A673 (cell line): ENCODE measurements at places on chromosomes 6 and 20.
A peak's percentile ranks its signal among the peaks of the same experiment; 100 is the strongest.

DNA sequence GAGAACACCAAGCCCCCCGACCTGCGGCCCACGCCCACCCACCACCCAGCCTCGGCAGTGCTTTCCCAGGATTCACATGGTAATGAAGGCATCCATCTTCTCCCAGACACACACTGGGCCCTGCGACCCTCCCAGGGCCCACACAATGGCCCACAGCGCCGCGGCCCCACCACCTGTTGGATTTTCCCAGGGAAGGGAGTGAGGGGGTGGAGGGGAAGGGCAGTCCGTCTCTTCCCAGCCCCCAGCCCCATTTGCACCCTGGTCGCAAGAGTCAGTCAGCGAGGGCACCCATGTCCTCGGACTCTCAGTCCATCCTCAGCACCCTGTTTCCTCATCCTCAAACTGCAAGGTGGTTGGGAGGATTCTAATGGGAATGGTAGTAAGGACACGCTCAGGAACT, 23.7 kb upstream of the ID1 start:
- H3K27ac ChIP-seq, result no peak overlapping the region
- H3K4me3 ChIP-seq, result no peak overlapping the region
- H3K36me3 ChIP-seq, result no peaks in the 10 kb centered on the region
- H3K27me3 ChIP-seq, result no peaks in the 10 kb centered on the region
- H3K4me1 ChIP-seq, result no peaks in the 10 kb centered on the region
- DNase-seq, result no peak

- no peaks in the 10 kb centered on the region for H3K27me3 ChIP-seq
- H3K4me1 ChIP-seq, result peaks cover 32% of the 10 kb centered on the region
- H3K4me3 ChIP-seq, result no peak overlapping the region
- H3K36me3 ChIP-seq, result peaks cover 30% of the 10 kb centered on the region
Observed at GRCh38 chr20:34083137-34083536, 28.9 kb downstream of the EIF2S2 start.

DNA sequence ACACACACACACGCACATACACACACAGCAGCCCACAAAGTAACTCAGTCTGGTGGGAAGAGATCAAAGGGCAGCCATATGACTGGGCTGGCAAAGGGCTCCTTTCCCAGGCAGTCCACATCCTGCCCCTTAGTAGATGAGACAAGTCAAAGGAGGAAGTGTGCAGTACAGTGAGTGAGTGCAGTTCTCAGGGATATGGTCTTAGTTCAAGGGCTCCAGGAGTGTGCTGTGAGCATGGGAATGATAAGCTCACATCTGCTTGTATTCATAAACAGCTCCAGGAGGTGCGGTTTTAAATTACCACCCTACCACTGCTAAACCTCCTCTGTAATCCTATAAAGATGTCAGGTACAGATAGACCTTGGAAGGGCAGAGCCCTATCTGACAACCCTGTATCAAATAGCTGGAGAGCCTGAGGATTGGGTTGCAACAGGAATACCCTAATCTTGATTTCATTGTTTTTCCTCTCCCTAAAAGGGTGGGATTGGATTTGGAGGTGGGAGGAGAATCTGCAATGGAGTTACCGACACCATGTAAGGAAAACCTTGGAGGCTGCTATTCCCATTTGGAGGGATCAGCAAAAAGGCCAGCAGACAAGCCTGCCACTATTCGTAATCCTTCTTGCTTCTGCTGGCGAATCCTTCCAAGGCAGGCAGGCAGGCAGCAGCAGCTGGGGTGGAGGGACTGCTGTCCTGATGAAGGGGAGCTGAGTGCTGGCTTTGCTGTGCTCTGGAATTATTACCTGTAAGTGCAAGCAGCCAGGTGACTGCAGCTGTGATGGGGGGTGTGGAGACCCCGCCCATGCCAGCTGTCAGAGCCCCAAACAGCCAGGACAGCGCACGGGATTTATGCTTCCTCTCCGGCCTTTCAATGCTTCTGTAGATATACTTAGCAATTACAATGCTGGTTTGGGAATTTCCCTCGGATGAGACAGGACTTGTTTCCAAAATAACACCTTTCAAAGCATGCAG, 342.7 kb downstream of the PRL start:
- H3K4me1 ChIP-seq, result peaks cover 14% of the 10 kb centered on the region
- DNase-seq, result no peak
- H3K36me3 ChIP-seq, result no peaks in the 10 kb centered on the region
- no peak overlapping the region for H3K4me3 ChIP-seq
- H3K27ac ChIP-seq, result no peak overlapping the region

GRCh38 chr6:40392589-40392988, 194.6 kb downstream of the LRFN2 start:
- H3K27me3 ChIP-seq, result no peaks in the 10 kb centered on the region
- no peak overlapping the region for H3K4me3 ChIP-seq
- no peaks in the 10 kb centered on the region for H3K4me1 ChIP-seq
- H3K36me3 ChIP-seq, result no peaks in the 10 kb centered on the region
- no peak overlapping the region for H3K27ac ChIP-seq

GRCh38 chr6:40555092-40555491, 32.1 kb downstream of the LRFN2 start:
- no peak overlapping the region for H3K4me3 ChIP-seq
- peaks cover 3% of the 10 kb centered on the region for H3K36me3 ChIP-seq
- peaks cover 48% of the 10 kb centered on the region for H3K4me1 ChIP-seq
- H3K27ac ChIP-seq, result peak overlapping the region; percentile 21

DNA sequence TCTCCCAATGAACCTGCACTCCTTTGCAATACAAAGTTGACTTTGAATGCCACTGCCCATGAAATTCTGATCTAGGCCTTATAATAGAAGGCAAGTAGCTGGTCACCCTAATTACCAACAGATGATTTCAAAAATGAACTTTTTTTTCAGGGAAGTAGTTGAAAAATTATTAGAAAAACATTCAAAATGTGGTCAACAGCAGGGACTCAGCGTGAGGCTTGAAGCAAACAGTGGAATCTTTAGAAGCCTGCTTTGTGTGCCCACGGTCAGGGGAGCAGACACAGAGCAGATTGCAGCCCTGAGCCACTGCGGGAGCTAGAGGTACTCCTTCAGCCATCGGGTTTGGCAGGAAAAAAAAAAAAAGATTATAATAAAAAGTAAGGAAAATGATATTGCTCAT, 87.1 kb upstream of the HEY2 start:
- no peak overlapping the region for H3K4me3 ChIP-seq
- no peaks in the 10 kb centered on the region for H3K27me3 ChIP-seq
- H3K36me3 ChIP-seq, result no peaks in the 10 kb centered on the region
- DNase-seq, result no peak
- H3K27ac ChIP-seq, result no peak overlapping the region
